BE2C (cell line): ENCODE measurements at places on chromosomes 16 and 17.

DNA sequence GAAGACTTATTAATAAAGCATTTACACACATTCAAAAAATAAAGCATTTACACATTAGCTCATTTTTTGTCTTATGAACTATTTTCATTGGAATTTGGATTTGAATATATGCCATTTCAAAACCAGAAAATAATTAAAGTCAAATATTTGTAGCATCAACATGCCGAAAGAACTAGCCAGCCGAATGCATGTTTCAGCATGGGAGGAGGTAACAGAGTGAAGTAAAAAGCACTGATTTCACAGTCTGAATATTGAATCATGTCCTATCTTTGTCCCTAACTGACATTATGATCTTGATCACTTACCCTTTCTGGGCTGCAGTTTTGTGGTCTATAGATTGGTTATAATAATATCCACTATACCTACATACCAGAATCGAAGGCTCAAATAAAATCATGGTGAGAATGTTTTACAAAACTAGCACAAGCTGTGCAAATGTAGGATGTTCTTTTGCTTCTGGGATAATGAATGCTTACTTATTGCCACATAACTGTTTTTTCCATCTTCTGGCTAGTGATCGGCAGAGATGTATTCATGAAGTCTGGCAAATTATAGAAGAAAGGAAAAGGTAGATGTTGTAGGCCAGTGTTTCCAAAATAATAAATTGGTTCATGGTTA, 84.7 kb downstream of the TUBD1 start:
- DNase-seq: no peak

- DNase-seq: no peak
Observed at GRCh38 chr17:82679586-82680465, 18.7 kb downstream of the RAB40B start.

DNA sequence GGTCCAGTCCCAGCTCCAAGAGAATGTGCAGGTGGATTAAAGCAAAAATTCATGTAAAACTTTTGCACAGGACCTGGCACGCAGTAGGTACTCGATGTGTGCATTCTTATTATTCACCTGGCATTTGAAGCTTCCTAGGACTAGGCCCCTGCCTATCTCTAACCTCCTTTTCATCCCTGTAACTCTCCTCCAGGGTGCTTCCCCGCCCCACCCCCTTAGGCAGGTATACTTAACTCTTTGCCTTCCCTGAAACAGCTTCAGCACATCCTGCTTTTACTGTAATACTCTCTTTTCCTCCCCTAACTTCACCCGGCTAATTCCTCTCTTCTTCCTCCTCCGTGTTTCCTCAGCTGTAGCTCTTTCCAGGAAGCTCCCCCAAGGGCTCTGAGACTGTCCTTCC, 54.8 kb downstream of the CDK5R1 start:
- no peak for DNase-seq

DNA sequence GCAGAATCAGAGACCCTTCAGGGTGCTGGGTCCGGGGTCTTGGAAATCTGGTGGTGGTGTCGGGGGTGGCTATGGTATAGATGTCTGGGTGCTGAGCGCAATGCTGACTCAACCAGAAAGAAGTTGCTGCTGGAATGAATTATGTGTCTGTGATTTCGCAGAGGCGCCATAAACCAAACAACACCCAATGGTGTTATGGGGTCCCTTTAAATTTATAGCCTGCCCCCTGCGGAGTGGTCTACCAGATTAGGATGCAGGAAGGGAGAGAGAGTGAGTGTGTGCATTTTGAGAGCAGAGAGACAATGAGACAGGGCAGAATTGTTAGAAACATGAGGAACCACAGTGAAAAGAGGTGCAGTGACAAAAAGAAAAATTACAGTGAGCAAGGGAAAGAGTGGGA, 100.7 kb upstream of the CDH11 start:
- no peak for DNase-seq

DNA sequence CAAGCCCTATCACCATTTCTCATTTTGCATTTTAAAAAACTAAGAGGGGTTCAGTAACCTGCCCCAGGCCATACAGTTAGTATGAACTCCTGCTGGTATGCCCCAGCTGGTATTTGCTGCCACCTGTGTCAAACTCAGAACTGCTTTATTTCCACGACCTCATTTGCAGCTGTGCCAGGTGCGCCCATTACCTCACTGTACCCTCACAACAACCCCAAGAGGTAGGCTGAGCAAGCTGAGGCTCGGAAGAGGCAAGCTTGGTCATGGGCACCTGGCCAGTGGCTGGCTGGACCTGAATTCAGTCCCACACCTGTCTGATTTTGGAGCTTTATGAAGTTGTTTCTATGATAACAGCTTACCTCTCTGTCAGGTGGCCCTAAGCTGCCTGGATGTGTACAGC, 7.6 kb downstream of the EPN2 start:
- no peak for DNase-seq
